Stimulated activated CD4-positive, alpha-beta T cell treated with anti-CD3 and anti-CD28 coated beads, Interleukin-2, amount 100 ng/mL, for 48 hours (primary cell): ENCODE measurements at places on chromosomes 7 and 10.

DNA sequence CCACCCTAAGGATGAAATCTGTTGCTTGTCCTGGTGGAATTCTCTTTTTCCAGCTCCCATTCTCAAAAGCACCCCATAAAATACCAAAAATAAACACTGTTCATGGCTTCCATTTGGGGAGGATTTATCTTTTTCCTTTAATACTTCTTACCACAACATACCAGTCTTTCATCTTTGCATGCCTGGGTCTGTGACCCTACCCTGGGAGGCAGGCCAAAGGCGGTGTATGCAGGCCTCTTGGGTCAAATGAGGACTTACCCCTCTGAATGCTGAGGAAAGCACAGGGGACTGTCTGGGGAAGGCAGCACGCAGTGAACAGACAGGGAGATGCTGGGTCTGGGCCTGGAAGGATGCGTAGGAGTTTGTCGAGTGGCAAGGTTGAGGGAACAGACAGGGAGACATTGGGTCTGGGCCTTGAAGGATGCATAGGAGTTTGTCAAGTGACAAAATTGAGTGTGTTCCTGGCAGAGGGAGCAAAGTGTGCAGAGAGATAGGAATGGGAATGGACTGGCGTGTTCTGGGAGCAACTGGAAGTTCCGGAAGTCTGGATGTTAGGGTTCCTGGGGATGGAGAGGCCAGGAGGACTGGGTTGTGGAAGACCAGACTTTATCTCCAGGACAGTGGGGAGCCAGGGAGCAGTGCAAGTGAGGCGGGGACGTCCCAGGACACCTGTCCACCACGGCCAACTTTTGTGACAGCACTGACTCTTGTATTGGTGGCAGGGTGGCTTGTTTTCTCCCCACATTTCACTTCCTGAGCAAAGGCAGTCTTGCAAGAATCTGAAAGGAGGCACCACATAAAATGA lies 40.8 kb downstream of the MYL10 start:
- no peak for DNase-seq

DNA sequence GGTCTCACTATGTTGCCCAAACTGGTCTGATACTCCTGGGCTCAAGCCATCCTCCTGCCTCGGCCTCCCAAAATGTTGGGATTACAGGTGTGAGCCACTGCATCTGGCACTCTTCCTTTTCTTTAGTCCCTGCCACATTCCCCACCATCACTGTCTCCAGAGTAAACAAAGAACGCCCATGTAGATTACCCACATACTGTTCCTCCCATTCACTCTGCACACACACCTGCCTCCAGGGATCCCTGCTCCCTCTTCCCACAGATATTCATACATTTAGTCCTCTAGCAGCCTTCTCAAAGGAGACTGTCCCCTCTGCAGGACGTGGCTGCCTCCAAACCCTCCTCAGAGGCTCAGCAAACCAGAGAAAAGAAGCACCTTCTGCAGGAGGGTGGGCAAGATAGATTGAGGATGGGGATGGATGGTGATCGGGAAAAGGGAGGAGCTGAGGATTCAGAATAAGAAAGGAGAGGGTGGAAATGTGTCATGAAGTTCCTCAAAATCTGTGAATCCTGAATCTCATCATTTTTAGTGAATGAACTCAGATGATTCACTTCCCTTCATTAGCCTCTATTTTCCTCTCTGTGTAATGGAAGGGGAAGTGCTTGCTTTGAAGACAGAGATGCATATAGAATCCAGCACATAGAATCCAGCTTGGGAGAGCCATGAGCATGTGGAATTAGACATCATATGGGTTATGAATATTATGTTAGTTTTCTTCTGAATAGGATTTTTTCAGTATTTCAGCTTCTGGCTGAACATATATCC lies 5.5 kb upstream of the PLAU start:
- DNase-seq, result no peak

DNA sequence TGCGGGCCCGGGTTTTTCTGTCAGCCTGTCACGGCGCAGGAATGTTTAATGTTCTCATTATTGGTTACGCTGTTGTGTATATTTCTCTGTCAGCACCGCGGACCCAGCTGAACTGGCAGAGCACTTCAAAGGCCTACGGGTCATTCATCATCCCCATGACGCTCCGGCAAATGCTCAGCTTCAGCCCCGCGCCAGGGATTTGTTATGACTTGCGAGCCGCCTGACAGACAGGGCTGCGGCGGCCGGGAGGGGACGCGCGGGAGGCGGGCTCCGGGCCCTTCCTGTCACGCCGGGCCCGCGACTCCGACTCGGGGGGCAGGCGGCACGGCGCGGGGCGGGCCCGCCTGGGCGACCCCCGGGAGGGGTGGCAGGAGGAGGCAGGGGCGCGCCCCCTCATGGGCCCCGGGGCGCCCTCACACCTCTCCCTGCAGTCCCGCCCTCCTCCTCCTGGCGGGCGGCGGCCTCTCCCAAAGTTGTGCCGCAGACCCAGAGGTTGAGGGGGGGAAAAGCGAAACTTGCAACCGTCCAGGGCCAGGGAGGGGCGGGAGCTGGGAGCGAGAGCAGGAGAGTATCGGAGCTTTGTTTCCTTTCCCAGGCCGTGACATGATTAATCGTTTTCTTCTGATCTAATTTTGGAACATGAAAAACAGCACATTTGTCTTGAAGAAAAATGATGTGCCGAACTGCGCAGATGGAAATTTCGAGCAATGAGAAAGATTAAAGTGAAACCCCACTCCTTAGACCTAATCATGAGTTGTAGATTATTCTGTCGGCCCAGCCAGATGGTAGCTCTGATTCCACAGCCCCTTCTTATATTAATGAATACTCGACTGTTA lies 59.3 kb upstream of the COMTD1 start:
- peak; percentile 59 for DNase-seq

DNA sequence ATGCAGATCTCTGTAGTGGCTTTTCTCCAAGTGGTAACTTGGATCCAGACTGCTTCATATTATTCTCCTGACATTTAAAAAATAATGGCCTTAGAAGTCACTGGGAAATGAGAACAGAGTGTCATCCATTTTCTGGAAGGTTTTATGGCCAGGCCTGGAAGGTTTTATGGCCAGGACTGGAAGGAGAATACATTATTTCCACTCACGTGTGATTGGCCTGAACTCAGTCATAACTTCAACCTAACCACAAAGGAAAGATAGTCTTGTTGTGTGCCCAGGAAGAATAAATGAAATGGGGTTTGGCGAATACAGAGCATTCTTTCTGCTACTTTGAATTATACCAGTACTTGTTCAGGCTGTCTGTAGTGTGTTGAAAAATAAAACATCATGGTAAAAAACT lies 360.9 kb downstream of the GPAM start:
- no peak for DNase-seq

DNA sequence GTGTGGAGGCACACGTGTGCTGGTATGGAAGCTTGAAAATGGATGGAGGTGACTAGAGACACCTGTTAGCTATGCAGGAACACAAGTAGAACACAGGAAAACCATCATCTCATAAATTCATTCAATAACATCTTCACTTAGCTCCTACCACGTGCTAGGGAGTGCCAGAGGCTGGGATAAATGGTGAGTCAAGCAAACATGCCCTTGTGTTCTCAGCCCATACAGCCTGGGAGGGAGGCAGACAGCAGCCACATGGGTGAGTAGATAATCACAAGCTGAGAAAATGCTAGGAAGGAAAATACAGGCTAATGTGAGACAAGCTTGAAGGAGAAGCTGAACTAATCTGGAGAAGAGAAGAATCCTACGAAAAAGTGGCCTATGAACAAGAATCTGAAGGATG lies 468.0 kb upstream of the ZMIZ1 start:
- DNase-seq, result no peak

DNA sequence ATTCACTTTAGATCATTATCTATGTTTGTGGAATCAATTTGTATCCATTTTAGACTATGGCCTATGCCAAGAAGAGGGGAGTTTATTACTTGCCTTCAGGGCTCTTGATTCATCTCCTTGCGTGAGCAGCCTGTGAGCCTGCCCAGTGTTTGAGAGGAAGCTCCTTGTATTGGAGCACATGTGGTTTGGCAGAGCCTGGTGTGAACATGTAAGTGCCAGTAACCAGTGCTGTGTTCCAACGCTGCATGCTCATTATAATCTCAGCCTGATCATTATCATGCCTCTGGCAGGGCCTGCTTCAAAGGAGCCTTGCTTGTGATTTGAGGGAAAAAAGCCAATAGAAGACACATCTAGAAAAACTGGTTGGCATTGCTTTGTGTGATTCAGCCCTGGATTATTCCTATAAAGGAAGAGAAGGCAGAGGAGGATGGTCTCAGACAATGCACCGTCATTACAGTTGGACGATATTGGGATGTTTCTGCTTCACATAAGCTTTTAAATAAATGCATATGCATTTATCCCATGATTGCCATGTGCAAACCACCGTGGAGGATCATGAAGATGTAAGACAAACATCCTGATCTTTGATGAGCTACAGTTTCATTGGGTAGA lies 203.4 kb upstream of the AHR start:
- no peak for DNase-seq

GRCh38 chr10:56646329-56647111 lies 285.5 kb upstream of the ZWINT start:
- DNase-seq, result no peak

DNA sequence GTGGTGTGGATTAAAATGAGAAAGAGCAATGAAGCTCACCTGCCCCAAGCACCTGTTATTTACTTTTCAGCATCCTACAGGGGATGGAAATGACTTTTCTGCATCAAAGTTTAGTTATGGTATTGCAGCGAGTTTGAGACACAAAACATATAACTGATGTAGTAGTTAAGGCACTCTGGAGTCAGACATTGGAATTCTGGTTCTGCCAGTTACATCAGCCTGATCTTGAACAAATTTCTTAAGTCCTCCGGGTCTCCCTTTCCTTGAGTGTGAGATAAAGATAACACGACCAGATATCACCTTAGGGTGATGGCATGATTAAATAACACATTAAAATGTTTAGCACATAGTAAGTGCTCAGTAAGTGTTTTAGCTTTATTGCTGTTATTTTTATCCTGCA lies 97.4 kb downstream of the ATXN7L1 start:
- DNase-seq, result no peak

DNA sequence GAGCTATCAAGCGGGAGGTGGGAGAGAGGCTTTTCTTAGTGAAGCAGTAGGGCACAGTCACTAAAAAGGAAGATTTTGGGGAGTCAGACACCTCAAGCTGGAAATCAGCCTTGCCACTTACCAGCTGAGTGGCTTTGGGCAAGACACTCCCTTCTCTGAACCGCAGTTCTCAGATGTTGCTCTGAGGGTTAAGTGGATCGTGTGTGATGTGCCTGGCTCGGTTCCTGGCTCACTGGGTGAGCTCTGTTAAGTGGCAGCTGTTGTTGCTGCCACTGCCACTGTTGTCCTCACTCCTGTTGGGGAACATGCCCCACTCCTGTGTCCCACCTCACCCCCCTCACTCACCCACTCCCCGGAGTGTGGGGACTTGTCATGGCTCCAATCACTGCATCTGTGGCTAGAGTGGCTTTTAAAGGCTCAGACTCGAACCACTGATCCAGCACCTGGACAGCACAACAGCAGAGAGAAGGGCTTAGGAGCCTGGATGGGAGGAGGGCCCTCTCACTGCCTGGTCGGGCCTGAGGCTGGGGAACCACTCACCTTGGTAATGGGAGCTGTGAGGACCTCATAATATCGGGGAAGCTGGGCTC lies 20.0 kb downstream of the PYROXD2 start:
- DNase-seq, result no peak

DNA sequence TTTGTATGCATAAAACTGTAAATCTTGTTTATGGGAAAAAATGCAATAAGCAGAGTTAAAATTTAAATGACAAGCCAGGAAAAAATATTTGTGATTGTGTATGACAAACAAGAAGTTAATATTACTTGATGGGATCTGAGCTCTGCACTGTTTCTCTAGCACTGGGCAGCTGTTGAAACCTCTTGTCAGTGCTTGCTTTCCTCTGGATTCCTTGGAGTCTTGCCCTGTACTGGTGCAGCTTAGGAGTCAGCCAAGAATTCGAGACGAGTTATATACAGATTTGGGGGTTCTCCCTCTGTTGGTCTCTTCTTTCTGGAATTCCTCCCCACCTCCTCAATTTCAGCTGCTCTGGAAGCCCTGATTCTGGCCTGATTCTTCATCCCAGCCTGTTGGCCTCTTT lies 24.3 kb upstream of the OPN4 start:
- no peak for DNase-seq

- no peak for DNase-seq
These were observed 109.5 kb downstream of the PARD3 start for GRCh38 chr10:34705563-34705962.

DNA sequence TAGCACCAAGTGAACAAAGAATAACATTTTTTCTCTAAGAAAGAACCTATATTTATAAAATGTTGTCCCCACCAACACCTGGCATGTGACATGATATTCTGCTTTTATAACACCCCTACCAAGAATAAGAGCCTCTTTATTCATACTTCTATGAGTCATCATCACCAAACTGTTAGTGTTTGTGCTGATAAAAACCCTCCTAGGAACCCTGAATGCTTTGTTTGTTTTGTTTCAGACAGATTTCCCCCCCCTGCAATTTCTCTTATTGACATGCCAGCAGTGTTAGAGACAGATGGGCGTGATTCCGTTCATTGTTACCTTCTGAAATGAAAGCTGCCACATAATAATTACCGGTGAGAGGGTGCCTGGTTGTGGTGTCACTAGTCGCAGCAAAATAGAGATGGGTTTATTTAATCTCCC lies 651.1 kb downstream of the SORCS1 start:
- DNase-seq, result no peak

DNA sequence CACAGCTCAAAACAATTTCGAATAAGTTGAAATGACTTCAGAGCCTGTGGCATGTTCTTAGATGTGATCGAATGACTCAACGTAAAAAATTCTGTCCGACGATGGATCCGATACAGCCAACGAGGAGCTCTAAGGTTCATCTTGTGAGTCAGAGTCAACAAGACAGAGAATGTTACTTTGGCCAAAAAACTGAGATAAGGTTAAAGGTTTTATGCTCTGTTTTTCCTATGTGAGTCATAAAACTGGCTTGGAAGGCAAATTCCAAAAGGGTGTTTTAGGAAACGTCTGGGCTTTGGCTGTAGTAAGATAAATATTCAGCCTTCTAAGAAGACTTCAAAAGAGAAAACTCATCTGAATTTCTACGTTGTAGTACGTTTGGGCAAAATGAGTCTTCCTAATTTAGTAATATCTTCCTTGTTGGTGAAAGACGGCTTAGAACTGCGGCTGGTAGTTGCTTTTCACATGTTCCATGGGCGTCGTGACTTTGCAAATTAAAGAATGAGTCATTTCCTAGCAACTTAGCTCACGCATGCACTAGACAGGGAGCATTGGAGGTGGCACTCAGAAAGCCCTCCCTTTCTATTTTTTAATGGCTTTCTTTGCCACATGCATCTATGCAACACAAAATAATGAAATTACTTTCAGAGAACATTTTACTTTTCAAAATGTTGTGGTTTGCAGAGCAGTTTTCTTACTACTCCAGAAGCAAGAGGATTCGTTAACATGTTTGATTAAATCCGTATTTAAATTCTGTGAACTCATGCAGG lies 28.2 kb downstream of the PFKP start:
- peak; percentile 41 for DNase-seq

- DNase-seq, result no peak
These were observed 563.9 kb upstream of the C7orf33 start for GRCh38 chr7:148026713-148027112.

- DNase-seq, result no peak
These were observed 488 bp downstream of the MTERF1 start for GRCh38 chr7:91880016-91880412.
